ENCODE measurements at places on chromosomes 16 and 17. TPM values are rescaled to one million over a fixed set of nuclear protein-coding genes. Genes with fewer than 3 reads are reported as not detected.

Gene ABCA10
- total RNA-seq: 2.9 TPM

Gene CCL17
- total RNA-seq: not detected

Gene PPM1D
- 12.5 TPM for total RNA-seq

Gene CCR7
- 0.11 TPM for total RNA-seq

Gene HBQ1
- not detected for total RNA-seq

Gene LITAFD
- total RNA-seq: not detected

Gene MEOX1
- total RNA-seq: 0.26 TPM

Gene SRCIN1
- under 0.01 TPM for total RNA-seq

Gene CDH15
- 0.22 TPM for total RNA-seq

Gene TLCD1
- total RNA-seq: 4.6 TPM

Gene ITGB3
- total RNA-seq: 27.6 TPM

Gene KCNH4
- total RNA-seq: not detected

Gene IKZF3
- not detected for total RNA-seq

Gene GLP2R
- total RNA-seq: 0.22 TPM

Gene PMM2
- total RNA-seq: 58.1 TPM

Gene WNT9B
- 0.97 TPM for total RNA-seq

Gene CD300E
- under 0.01 TPM for total RNA-seq

Gene MYO15A
- 1.4 TPM for total RNA-seq

Gene DNAH17
- total RNA-seq: not detected

Gene CLEC3A
- total RNA-seq: 0.22 TPM

Gene VAC14
- 29.4 TPM for total RNA-seq

Gene CCL2
- 185 TPM for total RNA-seq

Gene SDR42E2
- total RNA-seq: not detected

Gene UBTF
- total RNA-seq: 55.3 TPM

Gene COQ7
- 16.6 TPM for total RNA-seq

Gene HAP1
- 0.11 TPM for total RNA-seq

Gene TTLL6
- not detected for total RNA-seq

Gene SEZ6
- not detected for total RNA-seq

Gene DYNLL2
- total RNA-seq: 19.9 TPM

Gene KRT33A
- not detected for total RNA-seq

Gene SHISA9
- total RNA-seq: 0.11 TPM

Gene KRTAP2-1
- total RNA-seq: not detected

Gene PRR11
- 254 TPM for total RNA-seq

Gene SSH2
- 16.1 TPM for total RNA-seq

Gene KRTAP9-2
- not detected for total RNA-seq

Gene NSMCE1
- 95.4 TPM for total RNA-seq

Gene CHD9
- total RNA-seq: 123 TPM

Gene TNFRSF13B
- total RNA-seq: not detected

Gene FOXJ1
- not detected for total RNA-seq

Gene DHRS7C
- total RNA-seq: not detected

Gene CHST6
- 0.65 TPM for total RNA-seq

Gene MT3
- total RNA-seq: not detected

Gene MARVELD3
- total RNA-seq: 0.11 TPM

Gene BTBD17
- total RNA-seq: not detected

Gene OTOP3
- total RNA-seq: not detected
